Fibroblast of lung (primary cell): ENCODE measurements at places on chromosomes 3 and 15. TPM values are rescaled to one million over a fixed set of nuclear protein-coding genes. Genes with fewer than 3 reads are reported as not detected.

- no peak overlapping the region for H3K4me3 ChIP-seq
- no peaks in the 10 kb centered on the region for H3K4me1 ChIP-seq
- H3K27me3 ChIP-seq = no peaks in the 10 kb centered on the region
- no peaks in the 10 kb centered on the region for H3K36me3 ChIP-seq
- no peak for DNase-seq
Measured at GRCh38 chr3:191523148-191523547, 62.2 kb downstream of the PYDC2 start.

GRCh38 chr15:49875392-49875791, 243.6 kb downstream of the ATP8B4 start:
- DNase-seq = no peak
- no peaks in the 10 kb centered on the region for H3K36me3 ChIP-seq
- H3K4me3 ChIP-seq = no peak overlapping the region
- H3K27me3 ChIP-seq = no peaks in the 10 kb centered on the region

DNA sequence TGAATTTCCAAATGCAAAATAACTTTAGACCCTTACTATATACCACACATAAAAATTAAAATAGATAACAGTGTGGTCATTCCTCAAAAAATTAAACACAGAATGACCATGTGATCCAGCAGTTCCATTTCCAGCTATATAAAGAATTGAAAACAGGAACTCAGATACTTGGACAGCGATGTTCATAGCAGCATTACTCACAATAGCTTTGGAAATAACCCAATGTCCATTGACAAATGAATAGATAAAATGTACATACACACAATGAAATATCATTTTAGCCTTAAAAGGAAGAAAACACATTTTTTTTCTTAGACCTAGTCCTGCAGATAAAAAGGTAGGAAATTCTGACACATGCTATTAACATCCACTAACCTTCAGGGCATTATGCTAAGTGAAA, 26.7 kb downstream of the RAD51 start:
- no peaks in the 10 kb centered on the region for H3K36me3 ChIP-seq
- DNase-seq = no peak
- no peaks in the 10 kb centered on the region for H3K27me3 ChIP-seq
- no peaks in the 10 kb centered on the region for H3K4me1 ChIP-seq

- DNase-seq = no peak
- H3K36me3 ChIP-seq = no peaks in the 10 kb centered on the region
- H3K27ac ChIP-seq = no peak overlapping the region
- H3K4me1 ChIP-seq = no peaks in the 10 kb centered on the region
- H3K27me3 ChIP-seq = no peaks in the 10 kb centered on the region
Measured at GRCh38 chr3:68743521-68743920, 188.8 kb downstream of the TAFA4 start.

GRCh38 chr3:69353088-69353478, 32.8 kb downstream of the FRMD4B start:
- no peak overlapping the region for H3K4me3 ChIP-seq
- H3K4me1 ChIP-seq = no peaks in the 10 kb centered on the region
- H3K36me3 ChIP-seq = no peaks in the 10 kb centered on the region
- no peak for DNase-seq
- no peak overlapping the region for H3K27ac ChIP-seq

The BNC1 gene
- total RNA-seq = 7.7 and 14.2 TPM in 2 replicates

The PLA1A gene
- under 0.01 and 0.26 TPM in 2 replicates for total RNA-seq
